ENCODE measurements at places on chromosomes 1 and 21.

GRCh38 chr1:243754348-243754747 is 95.7 kb downstream of the AKT3 start:
- no peak for DNase-seq

GRCh38 chr1:55217226-55217986 is 2.2 kb upstream of the USP24 start:
- DNase-seq: no peak

- no peak for DNase-seq
Measured at GRCh38 chr1:172140072-172140471, 280.4 kb upstream of the C1orf105 start.

DNA sequence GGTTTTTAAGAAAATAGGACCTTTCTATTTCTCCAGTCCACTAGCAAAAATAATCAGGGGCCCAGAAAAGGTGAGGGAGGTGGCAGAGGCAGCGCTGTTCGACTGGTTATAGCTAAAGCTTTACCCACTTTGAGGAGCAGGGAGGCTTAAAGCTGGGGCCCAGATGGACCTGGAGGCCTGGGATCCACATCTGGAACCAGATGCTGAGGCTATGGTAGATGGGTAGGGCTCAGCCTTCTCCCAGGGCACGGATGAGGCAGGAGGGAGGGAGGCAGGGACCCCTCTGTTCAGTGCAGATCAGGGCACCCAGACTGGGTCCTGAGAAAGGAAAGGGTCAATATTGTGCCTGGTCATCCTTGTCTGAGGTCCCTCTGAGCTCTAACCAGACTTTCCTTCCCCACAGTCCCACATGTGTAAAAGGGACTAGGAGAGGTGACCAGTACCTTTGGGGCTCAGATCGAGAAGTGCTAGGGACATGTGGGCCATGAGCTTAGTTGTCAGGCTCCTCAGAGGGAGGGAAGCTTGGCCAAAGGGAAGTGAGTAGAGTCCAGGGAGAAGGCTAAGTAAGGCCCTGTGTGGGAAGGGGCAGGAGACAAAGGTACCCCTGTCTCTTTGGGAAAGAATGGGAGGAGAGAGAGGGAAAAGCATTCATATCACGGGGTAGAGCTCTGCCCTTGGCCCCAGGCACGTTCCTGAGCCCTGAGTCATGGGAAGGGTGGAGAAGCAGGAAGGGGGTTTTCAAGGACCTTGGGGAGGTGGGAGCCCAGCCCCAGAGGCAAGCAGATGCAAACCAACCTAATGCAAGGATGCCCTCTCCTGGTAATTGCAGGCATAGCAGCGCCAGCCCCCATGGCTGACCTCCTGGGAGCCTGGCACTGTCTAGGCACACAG is 15.4 kb downstream of the LMNA start:
- DNase-seq: peak; percentile 95

GRCh38 chr1:24717887-24718650 is 27.2 kb upstream of the CLIC4 start:
- DNase-seq: no peak

- no peak for DNase-seq
Measured at GRCh38 chr1:162406811-162407210, 5.1 kb downstream of the SH2D1B start.

GRCh38 chr1:88897070-88897730 is 5.8 kb upstream of the GTF2B start:
- DNase-seq: no peak

GRCh38 chr1:217673387-217673786 is 42.2 kb downstream of the SPATA17 start:
- no peak for DNase-seq

DNA sequence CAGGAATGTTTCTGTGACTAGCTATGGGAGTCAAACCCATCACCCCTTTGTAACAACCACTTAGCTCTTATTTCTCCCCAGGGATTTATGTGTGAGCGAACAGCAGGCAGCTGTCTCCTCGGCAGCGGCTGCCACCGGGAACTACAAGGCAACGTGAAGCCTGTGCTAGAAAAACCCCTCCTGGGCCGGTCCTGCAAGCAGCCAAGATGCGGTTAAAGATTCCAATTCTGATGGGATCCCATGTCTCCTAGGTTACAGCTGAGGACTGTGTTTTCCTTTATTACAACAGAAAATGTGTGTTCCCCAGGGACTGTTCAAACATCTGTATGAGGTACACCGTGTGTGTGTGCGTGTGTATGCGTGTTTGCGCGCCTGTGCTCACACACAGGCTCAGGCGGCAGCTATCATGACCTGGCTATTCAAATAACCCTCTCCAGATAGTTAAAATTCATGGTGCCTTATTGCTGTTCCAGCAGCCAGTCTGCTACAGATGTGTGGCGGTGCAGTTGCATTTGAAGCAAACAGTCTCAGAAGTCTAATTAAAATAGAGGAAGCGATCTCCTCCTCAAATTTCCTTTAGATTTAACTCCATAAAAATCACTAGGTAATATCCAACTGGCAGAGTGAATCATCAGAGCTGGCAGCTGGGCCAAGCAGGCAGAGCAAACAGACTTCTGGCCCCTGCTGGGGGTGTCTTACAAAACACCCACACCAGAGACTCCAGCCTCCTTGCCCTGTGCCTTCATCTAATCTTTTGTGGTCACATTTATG is 68.0 kb downstream of the LMX1A start:
- no peak for DNase-seq

DNA sequence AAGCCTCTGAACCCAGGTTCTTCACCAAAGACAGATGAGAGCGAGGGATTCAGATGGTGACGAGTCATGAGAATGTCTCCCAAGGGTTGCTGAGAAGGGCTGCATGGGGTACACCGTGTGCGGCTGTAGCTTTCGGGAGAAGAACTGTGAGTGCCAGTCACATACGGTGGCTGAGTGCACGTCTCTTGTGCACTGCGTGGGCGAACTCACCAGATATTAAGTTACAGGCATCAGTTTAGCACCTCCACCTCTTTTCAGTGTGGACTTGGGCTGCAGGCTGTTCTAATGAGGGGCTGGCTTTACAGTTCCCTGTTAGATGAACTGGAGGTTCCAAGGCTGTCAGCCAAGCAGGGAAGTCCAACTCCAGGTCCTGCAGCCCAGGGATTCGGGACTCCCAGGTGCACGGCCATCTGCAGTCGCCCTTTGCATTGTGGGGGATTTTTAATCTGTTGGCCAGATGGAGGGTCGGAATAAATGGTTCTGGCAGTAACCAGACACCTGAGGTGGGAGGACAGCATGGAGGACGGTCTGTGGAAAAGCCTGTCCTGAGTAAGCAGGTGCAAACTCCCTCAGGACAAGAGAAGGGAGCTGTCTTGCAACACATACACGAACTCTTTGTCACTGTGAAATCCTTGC is 26.5 kb upstream of the AVPR1B start:
- DNase-seq: no peak

- no peak for DNase-seq
Measured at GRCh38 chr1:48470481-48470855, 1.5 kb downstream of the SPATA6 start.

- DNase-seq: no peak
Measured at GRCh38 chr1:6410248-6410893, 9.3 kb downstream of the HES2 start.

DNA sequence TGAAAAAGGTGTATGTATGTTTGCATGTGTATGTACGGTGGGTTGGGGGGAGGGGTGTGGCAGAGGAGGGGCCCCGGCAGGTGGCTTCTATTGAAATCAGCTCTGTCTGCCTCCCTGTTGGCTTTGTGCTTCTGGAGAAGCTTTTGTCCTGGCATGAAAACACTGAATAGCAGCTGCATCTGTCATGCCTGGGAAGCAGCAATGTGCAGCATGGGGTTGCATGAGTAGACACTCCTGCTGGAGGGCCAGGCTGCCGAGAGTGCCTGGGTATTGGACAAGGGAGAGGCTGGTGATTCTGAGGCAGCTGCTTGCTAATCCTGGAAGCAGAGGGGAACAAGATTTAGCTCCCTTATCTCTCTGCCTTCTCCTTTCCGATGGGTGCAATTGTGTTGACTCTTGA is 20.5 kb downstream of the MAPKAPK2 start:
- DNase-seq: no peak

Measured in HFF-Myc (cell line).